ENCODE measurements at places on chromosomes 4 and X.

GRCh38 chr4:108411836-108412235, 208.5 kb upstream of the RPL34 start:
- DNase-seq, result no peak

DNA sequence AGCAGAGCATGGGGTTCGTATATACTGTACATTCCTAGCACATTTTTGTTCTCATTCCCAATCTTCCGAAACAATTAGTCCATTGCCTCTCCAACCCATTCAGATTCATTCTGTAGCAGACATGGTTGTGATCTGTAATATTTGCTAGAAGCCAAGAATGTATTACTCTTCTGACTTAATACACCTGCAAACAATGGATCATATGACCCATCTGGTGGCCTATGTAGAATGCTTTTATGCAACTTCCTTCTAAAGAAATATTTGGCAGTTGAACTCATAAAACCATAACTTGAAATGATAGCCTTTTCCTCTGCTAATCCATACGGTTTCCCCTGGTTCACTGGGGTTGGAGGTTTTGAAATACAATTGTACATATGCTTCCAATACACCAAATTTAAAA, 32.8 kb upstream of the SGMS2 start:
- no peak for DNase-seq

- DNase-seq, result no peak
Measured at GRCh38 chrX:6004529-6004928, 224.1 kb downstream of the NLGN4X start.

DNA sequence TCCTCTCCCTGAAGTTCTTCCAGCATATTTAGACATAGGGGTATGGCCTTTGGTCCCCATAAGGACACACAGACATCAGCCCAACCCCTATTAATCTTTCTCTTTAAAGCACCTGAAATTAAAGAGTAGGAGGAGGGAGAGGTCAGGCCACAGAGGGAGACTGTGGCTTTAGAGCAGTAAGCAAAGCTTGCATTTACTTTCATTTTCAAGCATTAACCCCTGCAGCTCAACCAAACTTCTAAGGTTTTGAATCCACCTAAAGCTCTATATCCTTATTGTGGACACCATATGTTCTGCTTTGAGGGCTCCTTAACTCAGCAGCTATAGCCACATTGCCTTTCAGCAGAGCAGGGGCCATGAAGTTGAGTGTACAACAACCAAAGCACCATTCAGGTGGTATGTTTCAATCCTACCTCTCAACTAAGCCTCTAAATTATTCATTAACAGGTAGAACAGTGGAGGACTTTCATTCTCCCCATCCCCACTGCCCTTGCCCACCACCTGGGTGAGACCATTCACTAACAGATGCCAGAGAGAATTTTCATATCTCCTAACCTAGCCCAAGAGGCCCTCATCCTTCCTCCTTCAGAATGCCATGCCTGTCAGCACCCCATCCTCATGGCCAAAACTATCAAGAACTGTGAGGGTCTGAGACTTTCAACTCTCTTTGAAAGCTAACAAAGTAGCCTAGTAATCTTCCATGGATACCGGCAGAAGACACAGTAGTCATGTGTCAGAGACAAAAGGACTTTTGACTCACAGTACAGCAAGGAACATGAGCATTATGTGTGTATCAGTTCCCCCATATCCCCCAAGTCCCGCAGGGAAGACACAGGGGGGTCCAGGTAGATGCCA, 20.8 kb downstream of the LIN54 start:
- no peak for DNase-seq

DNA sequence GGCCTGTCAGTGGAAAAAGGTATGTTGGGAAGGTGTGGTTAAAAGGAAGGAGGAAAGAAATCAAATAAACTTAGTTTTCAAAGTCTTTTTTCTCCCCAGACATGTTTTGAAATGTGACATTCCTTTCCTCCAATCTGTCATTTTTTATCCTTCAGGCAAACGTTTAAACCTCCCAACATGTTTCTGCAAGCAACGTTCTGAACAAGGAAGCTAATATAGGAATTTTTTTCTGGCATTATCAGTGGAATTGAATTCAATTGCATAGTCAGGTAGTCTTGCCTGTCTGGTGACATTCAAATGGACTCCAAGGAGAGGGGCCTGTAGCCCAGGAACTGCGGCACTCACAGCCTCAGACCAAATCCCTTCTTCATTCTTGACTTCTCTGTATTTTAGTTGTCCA, 30.0 kb upstream of the RASSF6 start:
- DNase-seq, result no peak

DNA sequence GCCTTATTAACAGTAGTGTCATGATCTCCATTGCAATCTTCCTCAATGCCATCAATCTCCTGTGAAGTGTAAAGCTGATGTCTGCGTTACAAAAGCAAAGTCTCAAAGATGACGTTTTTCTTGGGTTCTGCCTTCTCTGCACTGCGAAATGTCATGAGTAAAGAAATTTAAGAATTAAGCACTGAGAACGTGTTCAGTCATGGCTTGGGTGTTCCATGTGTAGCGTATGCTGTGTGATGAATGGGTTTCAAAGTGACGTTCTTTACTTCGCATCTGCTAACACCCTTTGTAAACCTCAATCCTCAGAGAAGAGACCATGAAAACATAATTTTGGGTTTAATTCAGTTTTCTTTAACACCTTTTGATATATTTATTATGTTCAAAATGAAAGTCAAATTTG, 999 bp downstream of the NAP1L5 start:
- no peak for DNase-seq

DNA sequence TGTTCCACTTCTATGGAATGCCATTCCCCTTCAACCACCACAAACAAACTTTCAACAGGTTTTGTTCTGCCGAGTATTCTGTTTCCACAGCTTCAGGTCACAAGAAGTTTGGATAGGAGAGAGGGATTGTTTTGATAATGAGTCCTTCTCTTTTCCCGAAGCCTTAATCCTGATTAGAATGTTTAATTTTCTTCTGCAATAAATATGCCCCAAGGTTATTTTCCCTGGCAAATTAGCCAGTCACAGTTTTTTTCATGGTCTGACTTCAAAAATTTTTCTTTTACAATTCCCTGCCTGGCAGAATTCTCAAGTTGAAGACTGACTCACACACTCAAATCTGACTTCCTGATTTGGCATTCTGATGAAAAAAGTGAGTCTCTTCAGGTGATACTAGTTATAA, 33.1 kb upstream of the EDNRA start:
- no peak for DNase-seq

GRCh38 chr4:13329963-13330362, 154.2 kb downstream of the RAB28 start:
- DNase-seq, result no peak

GRCh38 chrX:49915361-49916222, 6.8 kb upstream of the CLCN5 start:
- no peak for DNase-seq

DNA sequence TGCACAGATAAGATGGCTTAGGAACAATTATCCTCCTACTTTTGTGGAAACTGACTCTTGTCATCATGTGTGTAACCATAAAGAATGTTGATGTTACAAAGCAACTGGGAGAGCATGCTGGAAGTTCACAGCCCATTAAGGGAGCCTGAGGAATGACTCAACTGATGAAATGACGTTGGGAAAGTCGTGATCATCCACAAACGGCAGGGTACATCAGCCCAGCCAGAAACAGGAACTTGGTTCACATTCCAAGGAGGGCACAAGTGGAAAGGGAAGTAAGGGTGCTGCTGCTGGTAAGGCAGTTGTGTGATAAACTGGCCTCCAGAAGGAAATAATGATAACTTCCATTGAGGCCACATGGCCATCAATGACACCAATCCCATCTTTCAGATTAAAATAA, 6.7 kb downstream of the TEC start:
- DNase-seq, result no peak

DNA sequence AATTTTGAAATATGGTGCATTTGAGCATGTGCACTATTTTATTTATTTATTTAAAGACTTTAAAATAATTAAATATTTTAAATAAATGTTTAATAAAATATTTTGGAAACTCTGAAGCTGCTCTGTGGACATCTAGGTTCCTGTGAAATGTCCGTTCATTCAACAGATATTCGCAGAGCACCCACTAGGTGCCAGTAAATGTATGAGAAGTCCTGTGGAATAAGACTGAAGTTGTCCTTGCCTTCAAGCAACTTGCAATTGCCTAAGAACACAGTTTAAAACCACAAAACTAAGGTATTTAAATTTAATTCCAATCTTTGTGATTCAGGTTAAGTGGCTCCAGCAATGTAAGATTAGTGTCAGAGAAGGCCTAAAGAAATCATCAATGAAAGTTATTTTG, 306.7 kb downstream of the GBA3 start:
- no peak for DNase-seq

- DNase-seq, result no peak
Measured at GRCh38 chrX:30141966-30142365, 73.4 kb upstream of the MAGEB2 start.

GRCh38 chr4:112847781-112848180, 201.7 kb upstream of the ANK2 start:
- no peak for DNase-seq

GRCh38 chrX:39896951-39897740, 200.6 kb downstream of the BCOR start:
- DNase-seq, result no peak

- DNase-seq, result no peak
Measured at GRCh38 chr4:39085891-39086290, 23.9 kb downstream of the KLHL5 start.

DNA sequence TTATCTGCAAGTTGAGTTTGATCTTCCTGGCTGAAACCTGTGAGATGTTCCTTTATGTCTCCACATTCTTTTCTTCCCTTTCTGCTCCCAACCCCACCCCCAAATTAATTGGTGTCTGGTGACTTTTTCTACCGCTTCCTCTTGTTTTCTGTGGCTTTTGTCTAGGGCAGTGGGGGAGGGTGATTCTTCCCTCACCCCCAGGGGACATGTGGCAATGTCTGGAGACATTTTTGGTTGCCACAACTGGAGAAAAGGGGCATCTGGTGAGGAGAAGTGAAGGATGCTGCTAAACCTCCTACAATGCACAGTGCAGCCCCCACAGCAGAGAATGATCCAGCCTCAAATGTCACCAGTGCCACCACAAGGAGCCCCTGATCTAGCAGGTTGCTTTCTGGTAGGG, 152.9 kb downstream of the NHS start:
- DNase-seq, result no peak

- DNase-seq, result no peak
Measured at GRCh38 chr4:121114756-121115155, 42.4 kb upstream of the NDNF start.

- DNase-seq, result no peak
Measured at GRCh38 chrX:65610481-65610880, 57.0 kb upstream of the MSN start.

- DNase-seq, result no peak
Measured at GRCh38 chrX:29858714-29859113, 356.6 kb upstream of the MAGEB2 start.

GRCh38 chr4:183632689-183633088, 26.3 kb downstream of the RWDD4 start:
- DNase-seq, result no peak

DNA sequence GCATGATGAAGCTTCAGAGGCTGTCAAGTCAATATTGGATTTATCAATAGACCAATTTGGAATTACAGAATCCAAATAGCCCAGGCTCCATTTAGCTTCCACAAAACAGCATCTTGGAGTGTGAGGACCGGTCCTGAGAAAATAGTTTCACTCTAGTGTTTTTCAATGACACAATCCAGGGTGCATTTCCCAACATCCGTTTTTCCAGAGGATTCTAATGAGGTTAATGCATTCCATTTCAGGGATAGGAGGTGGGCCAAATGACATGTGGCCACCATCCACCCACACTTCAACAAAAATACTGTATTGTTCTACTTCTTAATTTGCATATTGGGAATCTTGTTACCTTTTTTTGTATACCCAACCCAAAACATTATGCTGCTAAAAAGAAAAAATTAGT, 229.8 kb upstream of the LDB2 start:
- no peak for DNase-seq

- DNase-seq, result no peak
Measured at GRCh38 chr4:103032574-103032973, 13.1 kb upstream of the SLC9B1 start.

DNA sequence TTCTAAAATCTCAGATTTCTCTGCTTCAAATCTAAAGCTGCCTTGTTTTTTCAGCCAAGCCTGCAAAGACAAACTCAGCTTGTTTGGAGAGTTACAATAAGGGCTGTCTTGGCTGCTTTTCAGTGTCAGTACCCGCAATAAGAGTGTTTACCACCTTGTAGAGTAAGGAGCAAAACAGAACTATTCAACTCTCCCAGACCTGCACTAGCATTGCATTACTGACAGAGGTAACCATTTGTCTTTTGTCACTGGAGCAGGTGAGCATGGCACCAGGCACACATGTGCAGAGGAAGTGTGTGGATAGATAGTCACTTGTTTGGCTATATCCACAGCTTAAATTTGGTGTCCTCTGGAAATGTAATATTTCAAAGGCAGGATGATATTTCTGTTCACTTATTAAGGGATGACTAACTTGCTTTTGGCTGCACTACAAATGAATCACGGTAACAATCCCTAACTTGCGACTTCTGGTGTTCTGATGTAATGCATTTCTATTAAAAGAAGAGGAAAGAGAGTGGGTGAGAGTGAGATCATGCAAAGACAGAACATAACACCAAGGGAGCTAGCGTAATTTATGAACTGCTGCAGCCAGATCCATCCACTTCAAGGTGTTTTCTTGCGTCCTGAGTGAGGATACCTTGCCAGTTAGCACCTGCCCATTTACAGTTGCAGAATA, 38.6 kb downstream of the PTCHD1 start:
- no peak for DNase-seq

DNA sequence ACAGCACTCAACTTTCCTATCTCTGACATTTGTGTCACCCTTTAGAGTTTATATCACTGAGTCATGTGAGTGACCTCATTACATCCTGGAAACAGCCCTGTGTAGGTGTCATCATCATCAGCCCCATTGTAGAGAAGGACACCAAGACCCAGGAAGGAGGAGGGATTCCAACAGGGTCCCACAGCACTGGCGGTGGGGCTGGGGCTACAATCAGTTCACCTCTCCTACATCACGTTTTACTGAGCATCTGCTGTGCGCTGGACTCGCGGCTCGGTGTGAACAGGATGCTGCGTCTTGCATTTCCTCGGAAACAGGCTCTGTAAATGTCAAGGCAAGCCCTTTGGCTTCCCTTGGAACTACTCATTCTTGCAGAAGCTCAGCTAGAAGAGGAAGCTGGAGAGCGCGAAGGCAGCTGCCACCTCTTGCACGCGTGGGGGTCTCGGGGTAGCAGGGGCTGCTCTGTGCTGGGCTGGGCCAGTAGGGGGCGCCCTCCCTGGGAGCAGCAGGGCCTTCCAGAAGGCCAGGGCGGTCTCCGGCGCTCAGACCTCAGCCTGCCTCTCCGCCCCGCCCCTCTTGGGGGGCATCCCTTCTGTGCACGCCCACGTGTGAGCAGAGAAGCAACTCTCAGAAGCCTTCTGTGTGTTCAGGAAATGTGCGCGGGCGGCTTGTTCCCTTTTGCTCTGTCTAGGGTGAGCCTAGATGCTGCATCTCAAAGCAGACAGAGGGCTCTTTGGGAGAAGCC, 29.0 kb downstream of the REELD1 start:
- peak; percentile 70 for DNase-seq

DNA sequence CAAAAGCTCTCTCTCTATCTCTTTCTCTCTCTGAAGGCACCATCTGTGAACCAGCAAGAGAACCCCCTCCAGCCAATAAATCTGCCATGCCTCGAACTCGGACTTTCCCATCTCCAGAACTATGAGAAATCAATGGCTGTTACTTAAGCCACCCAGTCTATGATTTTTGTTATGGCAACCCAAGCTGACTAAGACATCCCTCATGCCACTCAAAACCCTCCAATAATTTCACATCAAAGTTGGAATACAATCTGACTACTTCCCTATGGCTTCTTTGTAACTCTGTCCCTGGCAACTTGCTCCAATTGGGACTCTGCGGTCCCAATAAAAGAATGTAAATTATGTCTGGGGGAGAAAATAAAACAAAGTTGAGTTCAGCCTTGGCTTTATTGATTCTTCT, 265.7 kb downstream of the SHOX start:
- DNase-seq, result no peak

Data from stimulated activated CD4-positive, alpha-beta T cell treated with anti-CD3 and anti-CD28 coated beads, TNF-alpha, amount 100 ng/mL, for 48 hours (primary cell).